ENCODE measurements at places on chromosomes 6 and 20.

- no peak for DNase-seq
Measured at GRCh38 chr20:49585585-49586245, 17.8 kb upstream of the PTGIS start.

GRCh38 chr20:1345030-1345755 is 16.3 kb upstream of the SDCBP2 start:
- DNase-seq: no peak

- peak; percentile 12 for DNase-seq
Measured at GRCh38 chr20:49534255-49534712, 33.7 kb downstream of the PTGIS start.

DNA sequence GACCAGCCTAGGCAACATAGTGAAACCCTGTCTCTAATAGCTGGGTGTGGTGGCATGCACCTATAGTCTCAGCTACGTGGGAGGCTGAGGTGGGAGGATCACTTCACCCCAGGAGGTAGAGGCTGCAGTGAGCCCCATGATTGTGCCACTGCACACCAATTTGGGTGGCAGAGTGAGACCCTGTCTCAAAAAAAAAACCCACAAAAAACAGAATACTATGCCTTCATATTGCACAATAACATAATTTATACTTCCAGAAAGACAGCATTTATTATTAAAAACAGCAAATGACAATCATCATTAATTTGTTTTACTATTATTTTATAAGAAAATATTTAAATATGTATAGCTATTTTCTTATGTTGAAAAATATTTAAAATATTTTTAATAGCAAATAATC is 30.0 kb upstream of the CARMIL1 start:
- no peak for DNase-seq

- DNase-seq: no peak
Measured at GRCh38 chr6:1770968-1771723, 161.4 kb downstream of the FOXC1 start.

- DNase-seq: no peak
Measured at GRCh38 chr6:38531134-38531533, 108.6 kb downstream of the BTBD9 start.

- no peak for DNase-seq
Measured at GRCh38 chr6:168152306-168152963, 73.4 kb upstream of the FRMD1 start.

DNA sequence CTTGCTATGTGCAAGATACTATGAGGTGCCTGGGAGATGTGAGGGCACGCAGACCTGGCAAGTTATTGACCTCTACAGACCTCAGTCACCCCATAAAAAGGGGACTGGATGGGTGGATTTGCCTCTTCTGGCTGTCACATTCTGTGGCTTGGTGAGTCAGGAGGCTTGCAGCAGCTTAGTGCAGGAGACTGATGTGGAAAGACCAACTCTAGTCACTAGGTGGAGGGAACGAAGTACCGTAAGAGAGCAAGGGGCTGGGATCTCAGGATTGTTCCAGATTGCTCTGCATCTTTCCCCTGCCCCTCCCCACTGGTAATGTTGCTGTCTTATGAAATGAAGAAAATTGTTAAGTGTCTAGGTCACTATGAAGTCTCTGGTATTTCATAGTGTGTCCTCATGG is 3.3 kb downstream of the MAPRE1 start:
- no peak for DNase-seq

- DNase-seq: no peak
Measured at GRCh38 chr20:58340853-58341252, 31.3 kb downstream of the RAB22A start.

DNA sequence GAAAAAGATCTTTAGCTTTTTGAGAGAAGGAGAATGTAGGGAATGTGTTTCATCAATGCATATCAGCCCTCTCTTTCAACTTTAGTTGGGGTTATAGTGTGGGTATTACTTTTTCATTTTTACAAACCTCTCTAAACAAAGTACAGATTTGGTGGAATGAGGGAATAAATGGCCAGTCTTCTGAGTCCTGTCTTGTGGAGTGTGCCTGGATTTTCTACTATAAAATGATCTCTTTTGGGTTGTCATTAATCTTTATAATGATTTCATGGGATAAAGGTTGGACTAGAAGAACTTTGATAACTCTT is 209.3 kb downstream of the RNF144B start:
- DNase-seq: no peak

- DNase-seq: no peak
Measured at GRCh38 chr20:63555661-63556381, 1.9 kb downstream of the FNDC11 start.
